Endothelial cell of umbilical vein (primary cell): ENCODE measurements at places on chromosomes 3 and 15.

GRCh38 chr3:171801738-171802589 lies 8.3 kb downstream of the PLD1 start:
- peak; percentile 97 for DNase-seq

- DNase-seq = peak; percentile 91
Observed at GRCh38 chr3:30539772-30540171, 66.6 kb upstream of the TGFBR2 start.

GRCh38 chr3:66014056-66014455 lies 24.7 kb downstream of the MAGI1 start:
- no peak for DNase-seq

- DNase-seq = no peak
Observed at GRCh38 chr15:65660927-65661326, 39.2 kb downstream of the SLC24A1 start.

GRCh38 chr3:1346386-1346785 lies 253.6 kb downstream of the CNTN6 start:
- no peak for DNase-seq
